ENCODE measurements at places on chromosomes 16 and 17. TPM values are rescaled to one million over a fixed set of nuclear protein-coding genes. Genes with fewer than 3 reads are reported as not detected.

DNA sequence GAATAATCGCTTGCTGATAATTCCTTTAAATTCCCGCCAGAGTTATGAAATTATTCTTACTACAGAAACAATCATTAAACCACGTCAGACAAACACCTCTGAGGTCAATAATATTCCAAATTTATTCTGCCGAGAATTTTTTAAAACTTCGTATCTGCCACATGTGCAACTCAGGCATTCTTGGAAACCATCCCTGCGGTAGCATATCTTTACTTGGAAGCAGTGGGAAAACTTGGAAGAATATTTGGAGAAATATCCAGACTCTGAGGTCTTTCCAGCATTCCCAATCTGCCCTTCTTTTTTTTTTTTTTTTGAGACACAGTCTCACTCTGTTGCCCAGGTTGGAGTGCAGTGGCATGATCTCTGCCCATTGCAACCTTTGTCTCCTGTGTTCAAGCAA is 2.0 kb upstream of the CCL11 start:
- DNase-seq, result no peak

DNA sequence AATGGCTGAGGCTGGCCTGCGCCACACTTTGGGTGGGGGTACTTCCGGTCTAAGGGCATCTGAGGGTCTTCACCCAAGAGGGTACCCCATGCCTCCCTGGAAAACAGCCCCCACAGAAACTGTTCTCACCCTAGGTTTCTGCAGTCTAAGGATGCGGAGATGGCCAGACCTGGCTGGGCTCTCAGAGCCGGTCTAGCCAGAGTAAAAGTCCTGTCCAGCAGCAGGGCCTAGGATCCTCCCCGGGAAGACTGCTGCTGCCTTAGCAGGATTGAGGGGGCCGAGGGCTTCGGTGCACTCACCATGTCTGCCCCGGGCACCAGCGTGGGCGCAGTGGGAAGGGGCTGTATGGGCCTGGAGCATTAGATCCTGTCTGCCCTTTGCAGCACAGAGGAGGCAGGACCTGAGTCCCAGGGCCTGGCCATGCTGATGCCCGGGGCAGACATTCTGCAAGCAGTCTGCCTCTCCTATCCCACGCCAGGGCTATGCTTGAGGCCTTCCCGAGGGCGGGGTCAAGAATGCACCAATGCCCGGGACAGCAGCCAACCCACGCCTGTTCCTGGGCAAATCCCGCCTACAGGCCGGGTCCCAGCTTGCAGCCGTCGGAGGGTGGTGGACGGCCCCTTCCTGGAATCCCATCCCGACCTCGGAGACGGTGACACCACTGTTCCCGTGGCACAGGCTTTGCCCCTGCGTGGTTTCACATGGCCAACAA is 54.7 kb downstream of the CBFA2T3 start:
- no peak for DNase-seq

DNA sequence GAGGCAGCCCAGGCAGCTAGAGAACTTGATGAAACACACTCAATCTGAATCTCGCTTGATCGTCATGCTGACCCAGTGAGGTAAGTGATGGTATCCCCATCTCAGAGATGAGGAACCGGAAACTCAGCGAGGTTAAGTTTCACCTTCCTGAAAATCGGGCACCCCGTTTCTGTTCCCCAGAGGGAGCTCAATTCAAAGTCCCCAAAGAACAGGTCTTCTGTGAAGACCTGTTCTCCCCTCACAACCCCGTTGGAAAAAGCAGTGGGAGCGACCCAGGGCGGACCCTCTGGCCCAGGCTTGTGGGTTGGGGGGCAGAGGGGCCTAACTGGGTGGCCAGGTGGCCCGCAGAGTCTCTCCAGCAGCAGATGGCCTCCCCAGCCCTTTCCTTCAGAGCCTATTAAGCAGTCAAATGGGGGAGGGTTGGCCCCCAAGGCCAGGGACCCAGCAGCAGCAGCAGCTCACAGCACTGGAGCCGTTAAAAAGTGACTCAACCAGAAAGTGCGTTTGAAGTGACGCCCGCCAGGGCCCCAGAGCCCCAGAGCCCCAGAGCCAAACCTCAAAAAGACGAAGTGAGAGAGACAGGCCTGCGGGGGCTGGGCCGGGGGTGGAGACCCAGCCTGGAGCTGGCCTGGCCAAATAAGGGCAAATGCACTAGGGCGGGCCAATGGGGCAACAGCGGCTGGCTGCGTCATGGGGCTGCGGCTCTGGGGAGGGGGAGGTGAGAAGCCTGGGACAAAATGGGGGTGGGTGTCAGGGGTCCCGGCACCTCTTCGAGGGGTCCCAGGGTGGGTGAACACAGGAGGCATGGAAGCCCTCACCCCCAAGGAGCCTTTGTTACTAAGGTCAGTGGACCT is 9.2 kb upstream of the TSPOAP1 start:
- DNase-seq, result peak; percentile 98

DNA sequence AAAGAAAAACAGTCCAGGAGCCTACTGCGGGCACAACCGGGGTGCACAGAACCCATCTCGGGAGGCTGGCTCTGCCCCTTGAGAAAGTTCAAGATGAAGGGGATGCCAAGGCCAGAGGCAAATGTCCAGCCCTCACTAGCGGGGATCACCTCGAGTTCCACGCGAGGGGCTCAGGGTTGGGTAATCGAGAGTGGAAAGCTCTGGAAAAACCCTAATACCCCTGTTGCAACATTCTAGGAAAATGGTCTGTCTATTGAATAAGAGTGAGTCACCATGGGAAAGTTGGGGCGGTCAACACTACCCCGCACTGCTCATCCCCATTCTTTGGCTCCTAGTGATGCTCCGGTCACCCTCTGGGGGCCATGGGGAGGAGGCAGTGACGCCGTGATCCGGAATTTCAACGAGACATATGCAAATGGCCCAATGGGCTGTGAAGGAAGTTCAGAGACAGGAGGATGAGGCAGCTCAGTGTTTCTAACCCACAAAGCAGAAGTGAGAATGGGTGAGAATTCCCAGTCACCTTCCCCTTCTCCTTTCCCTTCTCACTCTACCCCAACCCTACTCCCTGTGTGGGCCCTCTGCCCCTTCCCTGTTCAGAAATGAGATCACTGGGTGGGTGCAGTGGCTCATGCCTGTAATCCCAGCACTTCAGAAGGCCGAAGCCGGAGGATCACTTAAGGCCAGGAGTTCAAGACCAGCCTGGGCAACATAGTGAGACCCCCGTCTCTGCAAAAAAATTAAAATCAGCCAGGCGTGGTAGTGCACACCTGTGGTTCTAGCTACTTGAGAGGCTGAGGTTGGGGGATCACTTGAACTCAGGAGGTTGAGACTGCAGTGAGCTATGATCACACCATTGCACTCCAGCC is 22.4 kb downstream of the SOCS3 start:
- no peak for DNase-seq

- no peak for DNase-seq
These were observed 45.1 kb upstream of the IRF8 start for GRCh38 chr16:85853547-85854545.

DNA sequence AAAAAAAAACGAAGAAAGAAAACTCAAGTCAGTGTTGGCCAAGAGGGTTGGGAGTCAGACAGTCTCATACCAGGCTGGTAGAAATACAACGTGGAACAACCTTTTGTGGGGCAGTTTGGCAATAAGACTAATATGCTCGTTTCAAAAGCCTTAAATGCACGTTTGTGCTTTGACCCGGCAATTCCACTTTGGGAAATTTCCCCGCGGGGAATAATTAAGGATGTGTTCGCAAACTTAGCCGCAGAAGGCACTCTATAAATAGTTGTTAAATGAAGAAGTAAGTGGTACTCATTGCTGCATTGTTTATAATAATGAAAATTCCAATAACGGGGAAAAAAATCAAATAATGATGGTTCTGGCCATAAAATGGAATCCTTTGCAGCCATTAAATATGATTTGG is 664.8 kb upstream of the EEF2KMT start:
- no peak for DNase-seq

DNA sequence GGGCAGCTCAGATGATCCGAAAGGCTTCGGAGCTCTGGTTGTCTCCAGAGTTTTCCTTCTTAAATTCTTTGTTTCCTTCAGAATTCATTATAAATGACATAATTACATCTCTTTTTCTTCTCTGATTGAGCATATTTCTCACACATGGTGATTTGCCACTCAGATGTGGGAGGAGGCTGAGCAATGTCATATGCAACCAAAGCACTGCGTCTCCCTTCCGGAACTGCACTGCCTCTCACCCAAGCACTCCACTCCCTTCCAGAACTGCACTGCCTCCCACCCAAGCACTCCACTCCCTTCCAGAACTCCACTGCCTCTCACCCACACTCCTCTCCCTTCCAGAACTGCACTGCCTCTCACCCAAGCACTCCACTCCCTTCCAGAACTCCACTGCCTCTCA is 131.5 kb downstream of the SALL1 start:
- DNase-seq, result no peak

- no peak for DNase-seq
These were observed 1.6 kb downstream of the PRSS36 start for GRCh38 chr16:31148281-31148728.

GRCh38 chr17:29048440-29049368 is 5.8 kb downstream of the PIPOX start:
- no peak for DNase-seq

- DNase-seq, result no peak
These were observed 2.3 kb upstream of the MVD start for GRCh38 chr16:88665148-88665547.

DNA sequence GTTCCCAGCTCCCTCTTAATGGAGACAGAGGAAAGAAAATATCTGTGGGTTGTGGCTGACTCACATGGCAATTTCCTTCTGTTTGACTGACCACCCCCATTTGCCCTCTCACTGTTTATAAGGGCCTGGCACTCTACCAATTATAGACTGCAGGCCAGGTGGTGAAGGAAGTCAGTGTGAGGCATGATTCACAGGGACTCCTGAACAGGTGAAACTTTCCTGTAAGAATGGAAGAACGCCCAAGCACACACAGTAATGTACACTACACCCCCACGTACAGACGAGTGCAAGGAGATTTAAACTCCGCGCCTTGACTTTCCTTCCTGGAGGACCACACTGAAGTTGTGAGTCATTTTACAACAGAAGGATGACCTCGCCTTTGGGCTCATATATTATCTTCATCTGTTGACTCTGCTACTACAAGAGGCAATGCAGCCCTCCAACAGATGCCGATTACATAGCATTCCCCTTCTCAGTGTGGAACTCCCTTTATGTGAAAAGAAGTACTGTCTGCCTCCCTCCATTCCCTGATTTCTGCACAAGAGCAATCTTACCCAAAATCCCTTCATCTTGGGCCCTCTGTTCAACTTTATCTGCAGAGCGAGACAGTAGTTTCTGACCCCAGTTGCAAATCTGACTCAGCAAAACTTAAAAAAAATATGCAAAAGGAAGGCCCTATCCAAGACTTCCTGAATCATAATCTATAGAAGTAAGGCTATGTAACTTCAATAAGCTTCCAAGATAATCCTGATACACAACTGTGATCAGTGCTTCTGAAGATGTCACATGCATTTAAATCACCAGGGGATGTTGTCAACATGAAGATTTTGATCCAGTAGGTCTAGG is 163.6 kb downstream of the SHISA6 start:
- no peak for DNase-seq

- no peak for DNase-seq
These were observed 851 bp upstream of the DPEP1 start for GRCh38 chr16:89612415-89613166.

- peak; percentile 50 for DNase-seq
These were observed 3.6 kb upstream of the ZNF652 start for GRCh38 chr17:49365667-49366066.

DNA sequence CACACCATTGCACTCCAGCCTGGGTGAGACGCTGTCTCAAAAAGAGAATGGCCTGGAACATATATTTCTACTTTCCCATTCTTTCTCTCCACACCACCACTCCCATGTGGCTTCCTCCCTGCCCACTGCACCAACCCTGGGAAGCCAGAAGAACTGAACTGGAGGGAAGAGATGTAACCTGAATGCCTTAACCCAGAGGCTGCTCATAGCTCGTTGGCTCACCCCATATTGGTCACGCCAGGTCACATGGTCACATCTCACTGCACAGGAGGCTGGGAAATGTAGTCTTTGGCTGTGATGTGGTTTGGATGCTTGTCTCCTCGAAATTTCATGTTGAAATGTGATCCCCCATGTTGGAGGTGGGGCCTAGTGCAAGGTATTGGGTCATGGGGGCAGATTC is 5.9 kb upstream of the DNAH17 start:
- DNase-seq, result peak; percentile 20

DNA sequence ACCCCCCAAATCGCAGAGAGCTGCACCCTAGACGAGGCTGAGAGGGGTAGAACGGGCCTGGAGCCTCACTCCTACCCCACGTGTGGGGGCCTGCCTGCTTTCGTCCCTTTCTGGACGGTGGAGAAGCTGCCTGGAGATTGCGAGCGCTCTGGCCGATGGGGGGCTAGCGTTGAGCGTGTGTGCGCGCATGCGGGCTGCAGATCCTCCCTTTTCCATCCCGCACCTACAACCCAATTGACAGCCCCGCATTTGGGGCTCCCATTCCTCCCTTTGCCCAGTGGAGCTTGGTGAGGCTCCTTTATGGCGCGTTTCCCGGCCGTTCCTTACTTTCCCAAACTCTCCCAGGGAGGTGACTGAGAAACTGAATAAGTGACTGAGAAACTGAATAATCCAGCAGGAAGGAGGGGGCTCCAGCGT is 907 bp upstream of the ESRP2 start:
- peak; percentile 48 for DNase-seq

DNA sequence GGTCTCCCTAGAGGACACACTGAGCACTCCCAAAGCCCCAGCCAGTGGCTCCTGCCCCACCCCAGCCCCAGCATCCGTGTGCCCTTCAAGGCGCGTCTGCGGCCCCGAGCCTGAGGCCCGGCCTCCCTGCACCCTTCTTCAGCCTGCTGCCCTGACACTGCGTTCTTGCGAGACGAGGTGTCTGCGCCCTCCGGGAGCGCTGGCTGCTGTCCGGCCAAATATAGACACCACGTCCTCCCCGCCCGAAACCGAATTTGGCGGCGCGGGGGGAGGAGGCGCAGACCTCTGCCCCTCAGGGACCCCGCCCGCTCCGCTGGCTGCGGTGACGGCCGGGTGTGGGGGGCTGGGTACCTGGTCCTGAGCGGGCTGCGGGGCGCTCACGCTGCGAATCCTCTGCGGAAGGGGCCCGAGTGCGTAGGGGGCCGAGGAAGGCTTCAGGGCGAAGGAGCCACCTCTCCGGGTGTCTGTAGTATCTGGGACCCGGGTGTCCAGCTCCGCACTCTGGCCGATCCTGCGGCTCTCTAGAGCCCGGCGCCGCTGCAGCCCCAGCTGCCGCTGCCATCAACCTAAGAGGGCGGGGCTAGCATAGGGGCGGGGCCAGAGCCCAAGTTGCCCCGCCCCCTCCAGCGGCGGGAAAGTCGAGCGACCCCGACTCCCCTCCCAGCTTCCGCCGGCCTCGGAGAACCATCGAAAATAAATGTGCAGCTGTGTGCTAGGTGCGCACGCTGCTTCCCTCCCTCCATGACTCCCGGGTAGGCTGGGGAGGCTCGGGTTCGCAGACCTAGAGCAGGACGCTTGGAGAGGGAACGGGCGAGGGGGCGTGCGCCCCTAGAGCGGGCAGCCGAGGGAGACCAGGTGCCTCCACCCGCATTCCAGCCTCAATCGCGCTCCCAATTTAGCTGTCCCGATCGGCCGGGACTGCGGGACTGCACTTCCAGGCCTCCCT is at the start of gene CORO6:
Gene CORO6, minus strand, starts transcription at position 576 of the 946 bp plus-strand sequence. CDS start 1,491 bp downstream, outside the sequence.
- peak; percentile 77 for DNase-seq

GRCh38 chr16:57226701-57227621 is 18.1 kb upstream of the ARL2BP start:
- DNase-seq, result no peak

Gene TLCD2
- 0.07 TPM for total RNA-seq

Gene PRR29
- 2.5 TPM for total RNA-seq

Gene ARL6IP1
- total RNA-seq, result 97.3 TPM

Gene IKZF3
- 52.2 TPM for total RNA-seq

Gene ASIC2
- not detected for total RNA-seq

Gene KRT34
- not detected for total RNA-seq
